ENCODE measurements at places on chromosomes 12 and 14.
A peak's percentile ranks its signal among the peaks of the same experiment; 100 is the strongest.

DNA sequence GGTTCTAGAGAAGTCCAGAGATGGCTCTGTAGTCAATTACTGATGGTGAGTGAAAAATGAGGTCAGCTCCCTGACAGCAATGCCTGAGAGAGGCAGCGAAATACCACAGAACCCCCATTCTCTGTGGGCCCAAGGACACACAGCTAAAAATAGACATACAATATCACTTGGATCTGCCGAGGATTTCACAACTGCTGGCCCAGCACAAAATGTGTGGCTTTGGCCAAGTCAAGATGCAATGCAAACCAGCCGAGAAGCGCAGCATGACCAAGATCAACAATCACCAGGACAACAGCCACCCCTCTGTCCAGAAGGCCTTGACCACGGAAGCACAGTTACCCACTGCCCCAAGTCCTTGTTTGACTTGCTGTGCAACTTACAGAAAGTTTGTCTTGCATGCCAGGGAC, 52.2 kb downstream of the CKAP4 start:
- DNase-seq: no peak

- DNase-seq: no peak
Observed at GRCh38 chr14:89977668-89978067, 21.9 kb downstream of the TDP1 start.

- DNase-seq: no peak
Observed at GRCh38 chr12:95738024-95738611, 52.4 kb downstream of the NTN4 start.

GRCh38 chr12:93025145-93026103, 96.3 kb upstream of the EEA1 start:
- DNase-seq: peak; percentile 28

- peak; percentile 73 for DNase-seq
Observed at GRCh38 chr12:118377884-118378470, 1.6 kb downstream of the SUDS3 start.

- DNase-seq: no peak
Observed at GRCh38 chr12:29578731-29579130, 81.2 kb upstream of the OVCH1 start.

- no peak for DNase-seq
Observed at GRCh38 chr12:93290391-93290790, 87.3 kb upstream of the NUDT4 start.

GRCh38 chr14:38290601-38291188, 34.8 kb upstream of the CLEC14A start:
- no peak for DNase-seq

DNA sequence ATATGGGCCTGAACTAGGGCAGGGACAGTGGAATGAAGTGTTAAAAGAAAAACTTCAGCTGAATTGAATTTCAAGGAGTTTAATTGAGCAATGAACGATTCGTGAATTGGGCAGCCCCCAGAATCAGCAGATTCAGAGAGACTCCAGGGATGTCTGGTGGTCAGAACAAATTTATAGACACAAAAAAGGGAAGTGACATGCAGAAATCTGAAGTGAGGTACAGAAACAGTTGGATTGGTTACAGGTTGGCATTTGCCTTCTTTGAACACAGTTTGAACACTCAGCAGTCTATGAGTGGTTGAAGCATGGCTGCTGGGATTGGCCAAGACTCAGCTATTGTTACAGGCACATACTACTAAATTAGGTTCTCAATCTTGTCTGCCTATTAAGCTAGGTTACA, 9.7 kb upstream of the TBPL2 start:
- DNase-seq: no peak

DNA sequence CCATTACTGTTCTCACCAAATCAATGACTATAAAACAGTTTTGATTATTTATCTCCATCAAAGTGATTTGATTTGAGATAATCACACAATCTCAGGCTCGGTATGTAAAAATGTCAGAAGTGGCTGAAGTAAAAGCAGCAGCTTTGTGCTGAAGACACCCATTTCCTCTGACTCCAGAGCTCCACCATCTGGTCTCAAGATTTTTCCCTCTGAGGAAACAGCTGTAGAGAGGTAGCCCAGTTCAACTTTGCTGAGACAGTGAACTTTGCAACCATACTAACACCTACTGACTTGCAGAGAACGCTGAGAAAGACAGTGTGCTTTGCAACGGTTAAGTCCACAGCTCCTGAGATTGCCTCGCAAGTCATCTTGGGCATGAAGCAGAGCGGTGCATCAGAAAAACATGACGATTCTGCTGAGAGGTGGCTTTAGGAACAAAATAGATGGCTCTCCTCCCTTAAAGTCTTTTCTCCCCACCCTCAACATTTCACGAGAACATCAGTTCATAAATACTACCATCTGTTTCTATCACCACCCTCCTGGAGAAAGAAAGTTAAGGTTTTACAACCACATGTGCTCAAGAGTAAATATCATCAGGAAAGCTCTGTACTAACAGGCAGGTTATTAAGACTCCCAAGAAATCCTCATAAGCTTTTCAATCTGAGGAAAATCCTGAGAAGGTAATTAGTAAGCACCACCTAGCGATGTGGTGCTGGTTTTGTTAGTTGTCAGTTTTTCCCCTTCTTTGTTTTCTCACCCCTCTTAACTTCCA, 34.8 kb downstream of the HIGD1C start:
- peak; percentile 44 for DNase-seq

DNA sequence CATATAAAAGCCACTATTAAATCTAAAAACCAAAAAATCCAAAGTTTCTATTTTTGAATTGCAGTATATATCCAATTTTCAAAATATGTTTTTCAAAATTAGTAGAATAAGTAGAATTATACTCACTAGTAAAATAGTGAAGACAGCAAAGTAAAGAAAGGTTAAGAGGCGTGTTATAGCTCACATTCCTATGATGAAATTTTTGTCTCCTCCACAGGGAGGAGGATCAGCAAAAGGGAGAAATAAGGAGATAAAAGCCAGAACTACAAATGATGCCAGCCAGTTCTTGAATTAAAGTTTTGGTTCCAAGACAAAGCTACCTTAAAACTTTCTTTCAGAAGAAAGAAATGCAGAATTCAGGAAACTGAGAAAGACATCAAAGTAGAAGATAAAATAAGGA, 50.0 kb downstream of the C2CD5 start:
- DNase-seq: no peak

GRCh38 chr14:76957224-76957891, 71.2 kb downstream of the IRF2BPL start:
- peak; percentile 64 for DNase-seq

GRCh38 chr14:23533652-23534435, 17.7 kb downstream of the ZFHX2 start:
- DNase-seq: no peak

DNA sequence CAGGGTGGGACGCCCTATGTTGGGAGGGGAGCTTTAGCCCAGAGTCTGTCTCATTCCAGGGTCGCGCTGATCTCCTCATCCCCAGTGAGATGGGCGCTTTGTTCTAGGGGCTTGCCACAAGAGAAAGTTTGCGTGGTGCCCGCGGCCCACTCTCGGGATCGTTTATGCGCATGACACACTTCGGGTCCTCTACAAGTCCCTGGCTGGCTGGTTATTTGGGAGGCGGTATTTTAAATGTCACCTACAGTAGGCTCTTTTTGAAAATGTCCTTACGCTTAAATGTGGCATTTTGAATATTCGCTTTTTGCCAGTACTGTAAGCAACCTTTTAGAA, 541 bp downstream of the GOLT1B start:
- no peak for DNase-seq

DNA sequence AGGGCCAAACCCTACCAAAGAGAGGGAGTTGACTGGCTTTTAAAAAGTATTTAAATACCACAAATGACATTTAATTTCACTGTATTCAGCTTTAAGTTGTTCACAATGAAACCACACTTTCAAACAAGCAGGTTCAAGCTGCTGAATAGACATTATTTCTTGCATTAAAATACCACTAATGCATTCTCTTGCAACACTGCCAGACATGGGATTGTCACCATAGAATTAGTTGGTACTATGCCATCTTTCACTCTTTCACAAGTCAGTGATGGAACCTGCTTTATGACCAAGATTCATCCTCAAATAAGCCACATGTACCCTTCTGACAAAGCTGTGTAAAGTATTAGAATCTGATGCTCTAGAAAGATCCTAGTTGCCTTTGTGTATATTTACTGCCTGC, 239.4 kb downstream of the PAWR start:
- no peak for DNase-seq

GRCh38 chr12:97181571-97182265, 274.7 kb downstream of the NEDD1 start:
- no peak for DNase-seq

DNA sequence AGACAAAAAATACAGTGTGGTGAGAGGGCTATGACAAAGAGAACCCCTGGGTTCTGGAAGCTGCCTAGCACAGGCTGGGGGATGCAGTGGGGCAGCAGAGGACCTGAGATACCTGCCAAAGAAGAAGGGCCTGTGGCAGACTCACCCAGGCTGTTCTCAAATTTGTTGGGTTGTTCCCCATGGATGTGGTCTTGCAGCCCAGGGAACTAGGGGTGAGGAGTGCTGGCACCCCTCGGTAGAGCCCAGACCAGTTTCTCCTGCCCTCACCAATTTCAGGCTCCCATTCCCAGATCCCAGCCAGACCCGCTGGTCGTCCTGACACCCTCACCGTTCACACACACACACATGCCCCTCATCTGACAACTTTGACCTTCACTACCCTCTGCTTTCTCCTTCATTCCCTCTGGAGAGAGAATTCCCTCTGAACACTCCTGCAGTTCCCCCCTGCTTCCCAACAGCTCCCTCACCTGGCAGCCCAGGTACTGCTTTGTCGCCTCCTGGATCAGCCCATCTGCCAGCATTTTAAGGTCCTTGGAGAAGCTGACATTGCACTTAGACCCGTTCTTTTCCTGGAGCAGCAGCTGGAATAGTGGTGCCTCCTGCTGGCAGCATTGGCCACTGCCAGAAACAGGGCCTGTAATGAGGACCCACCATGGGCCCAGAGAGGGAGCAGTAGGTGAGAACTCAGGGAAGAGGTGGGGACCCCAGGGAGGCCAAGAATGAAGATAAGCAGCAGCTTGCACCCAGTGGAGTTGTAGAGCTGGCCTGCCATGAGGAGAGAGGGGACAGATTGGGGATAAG, 5.9 kb upstream of the GDF11 start:
- peak; percentile 65 for DNase-seq

GRCh38 chr12:106309671-106310505, 7.4 kb downstream of the TCP11L2 start:
- no peak for DNase-seq

- no peak for DNase-seq
Observed at GRCh38 chr14:76955575-76956315, 72.8 kb downstream of the IRF2BPL start.

DNA sequence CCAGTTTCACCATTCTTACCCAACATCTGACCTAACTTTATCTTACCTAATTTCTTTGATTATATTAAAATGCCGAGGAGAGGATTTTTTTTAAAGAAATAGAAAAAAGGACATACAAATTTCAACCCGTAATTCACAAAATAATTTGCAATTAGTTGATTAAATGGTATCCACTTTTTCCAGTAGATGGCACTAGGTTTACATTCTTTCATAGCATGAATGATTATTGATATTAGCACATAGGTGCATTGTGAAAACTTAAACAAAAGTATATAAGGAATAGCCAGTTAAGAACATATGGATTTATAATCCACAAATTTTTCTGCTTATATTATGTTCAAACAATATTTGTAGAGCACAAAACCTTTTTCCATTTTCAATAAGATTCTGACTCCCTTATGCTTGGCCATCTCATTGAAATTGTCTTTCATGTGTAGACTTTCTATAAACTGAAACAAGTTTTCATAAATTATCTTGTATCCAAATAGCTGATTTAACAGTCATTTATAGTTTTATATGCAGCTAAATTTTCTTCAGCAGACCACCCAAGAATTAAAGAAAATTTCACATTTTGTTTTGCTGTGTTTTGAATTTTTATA, 35.3 kb downstream of the MSRB3 start:
- DNase-seq: no peak

- no peak for DNase-seq
Observed at GRCh38 chr12:50924131-50924438, 28.3 kb upstream of the HIGD1C start.

DNA sequence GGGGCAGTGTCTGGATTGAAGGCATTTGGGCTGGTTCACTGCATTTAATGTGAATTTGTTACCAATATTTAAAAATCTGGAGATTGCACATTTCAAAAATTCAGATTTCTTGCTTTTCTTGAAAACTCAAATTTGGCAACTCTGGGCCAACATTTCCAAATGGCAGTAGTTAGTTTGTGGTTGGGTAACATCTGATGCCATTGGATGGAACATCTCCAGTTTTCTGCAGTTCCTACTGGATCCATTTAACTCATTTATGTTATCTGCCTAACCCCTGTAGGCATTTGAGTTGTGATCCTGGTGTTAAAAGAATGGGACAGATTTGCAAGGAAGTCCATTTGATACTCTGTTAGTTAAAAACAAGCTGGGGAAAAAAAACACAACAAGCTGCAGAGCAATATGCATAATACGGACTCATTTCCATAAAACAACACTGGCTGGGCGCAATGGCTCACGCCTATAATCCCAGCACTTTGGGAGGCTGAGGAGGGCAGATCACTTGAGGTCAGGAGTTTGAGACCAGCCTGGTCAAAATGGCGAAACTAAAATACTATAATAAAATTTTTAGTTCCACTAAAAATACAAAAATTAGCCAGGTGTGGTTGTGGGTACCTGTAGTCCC, 7.9 kb downstream of the EIF2B2 start:
- no peak for DNase-seq

GRCh38 chr14:61628016-61628725, 67.1 kb upstream of the HIF1A start:
- DNase-seq: no peak

- peak; percentile 65 for DNase-seq
Observed at GRCh38 chr14:95290871-95291431, 28.8 kb downstream of the CLMN start.

DNA sequence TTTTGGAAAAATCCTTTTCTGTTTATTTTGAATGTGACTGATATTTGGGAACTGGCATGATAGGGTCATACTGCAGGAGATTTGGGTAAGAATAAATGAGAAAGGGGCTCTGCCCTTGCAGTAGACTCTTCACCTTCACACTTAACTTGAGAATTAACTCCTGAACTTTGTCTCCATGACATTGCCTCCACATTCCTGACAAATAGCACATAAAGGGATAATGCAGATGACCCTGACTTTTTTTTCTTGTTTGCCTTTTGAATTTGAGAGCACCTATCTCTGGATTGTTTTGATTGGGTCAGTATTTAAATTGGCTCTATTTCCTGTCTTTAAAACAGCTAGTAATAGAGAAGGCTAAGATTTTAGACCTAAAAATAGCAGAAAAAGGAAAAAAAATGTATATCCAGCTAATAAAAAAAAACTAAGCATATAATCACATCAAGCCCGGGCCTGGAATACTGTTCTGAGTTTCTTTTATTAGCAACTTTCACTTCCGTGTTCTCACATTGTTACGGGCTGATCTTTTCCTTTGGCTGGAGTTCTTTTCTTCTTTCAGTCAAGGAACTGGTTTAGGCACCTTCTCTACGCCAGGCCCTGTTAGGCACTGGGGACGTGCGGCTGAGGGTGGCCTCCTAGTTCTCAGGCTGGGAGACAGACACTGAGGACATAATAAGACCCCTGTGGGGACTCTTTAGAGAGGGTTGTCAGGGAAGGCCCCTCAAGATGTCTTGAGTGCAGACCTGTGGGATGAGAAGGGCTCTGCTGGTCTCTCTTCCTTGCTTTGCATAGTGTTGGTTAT, 53.1 kb upstream of the GNPNAT1 start:
- no peak for DNase-seq

- DNase-seq: no peak
Observed at GRCh38 chr14:68247274-68247673, 427.7 kb downstream of the RAD51B start.

GRCh38 chr14:64755781-64756221, 51.6 kb downstream of the PLEKHG3 start:
- DNase-seq: no peak
